Body of pancreas (tissue), 4 donors: ENCODE measurements at places on chromosomes 2 and 18.

- DNase-seq, result no peak
Measured at GRCh38 chr18:48033790-48034650, 103.6 kb upstream of the SMAD2 start.

GRCh38 chr2:70966681-70967080, 11.7 kb upstream of the ANKRD53 start:
- no peak for DNase-seq

DNA sequence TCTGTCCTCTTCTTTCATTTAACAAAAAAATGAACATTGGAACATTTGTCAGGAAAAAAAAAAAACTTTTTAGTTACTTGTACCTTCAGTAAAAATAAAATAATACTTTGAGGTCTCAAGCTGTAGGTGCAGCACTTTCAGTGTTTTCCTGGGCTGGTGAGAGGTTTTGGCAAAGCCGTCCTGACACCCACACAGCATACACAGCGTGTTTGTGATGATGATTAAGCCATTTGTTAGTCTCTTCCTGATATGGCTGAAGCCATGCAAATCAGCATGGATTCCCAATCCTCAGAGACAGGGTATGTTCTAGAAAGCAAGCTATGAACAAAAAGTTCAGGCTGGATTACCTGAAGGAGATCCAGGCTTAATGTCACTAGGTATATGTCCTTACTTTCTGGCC, 236.8 kb downstream of the ZNF516 start:
- DNase-seq, result no peak

DNA sequence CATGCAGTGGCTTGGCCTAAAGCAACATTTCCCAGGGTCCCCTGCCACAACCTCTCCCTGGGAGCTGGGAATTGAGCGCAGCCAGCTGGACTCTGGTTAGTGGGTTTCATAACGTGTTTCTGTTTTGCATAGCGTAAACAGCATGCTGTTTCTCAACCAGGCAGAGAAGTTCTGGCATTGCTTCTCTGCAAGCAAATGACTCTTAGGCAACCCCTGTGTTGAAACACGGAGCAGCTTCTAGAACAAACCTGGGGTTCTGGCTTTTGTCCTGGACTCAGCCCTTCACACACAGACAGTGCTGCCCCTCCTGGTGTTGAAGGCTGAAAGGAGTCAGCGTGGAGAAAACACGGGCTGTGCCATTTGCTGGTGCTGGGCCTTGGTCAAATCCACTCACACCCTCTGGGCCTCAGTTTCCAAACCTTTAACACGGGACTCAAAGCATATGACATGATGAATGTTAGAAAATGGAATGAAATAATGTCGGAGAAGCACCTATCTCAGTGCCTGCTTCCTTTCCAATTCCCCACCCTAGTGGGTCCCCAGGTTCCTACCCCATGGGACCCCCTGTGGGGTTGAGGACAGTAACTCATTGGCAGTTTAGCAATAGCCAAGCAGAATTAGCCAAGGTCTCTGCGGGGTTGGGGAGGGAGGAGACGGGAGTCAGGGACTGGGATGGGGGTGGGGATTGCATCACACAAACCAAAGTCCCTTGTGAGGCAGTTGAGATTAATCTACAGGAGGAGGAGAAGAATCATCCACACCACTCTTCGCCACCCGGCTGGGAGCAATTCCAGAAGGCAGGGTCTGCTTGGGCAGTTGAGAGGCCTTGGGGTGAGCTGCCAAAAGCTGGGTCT, 30.2 kb upstream of the IL1R2 start:
- peak; percentile 26 for DNase-seq

DNA sequence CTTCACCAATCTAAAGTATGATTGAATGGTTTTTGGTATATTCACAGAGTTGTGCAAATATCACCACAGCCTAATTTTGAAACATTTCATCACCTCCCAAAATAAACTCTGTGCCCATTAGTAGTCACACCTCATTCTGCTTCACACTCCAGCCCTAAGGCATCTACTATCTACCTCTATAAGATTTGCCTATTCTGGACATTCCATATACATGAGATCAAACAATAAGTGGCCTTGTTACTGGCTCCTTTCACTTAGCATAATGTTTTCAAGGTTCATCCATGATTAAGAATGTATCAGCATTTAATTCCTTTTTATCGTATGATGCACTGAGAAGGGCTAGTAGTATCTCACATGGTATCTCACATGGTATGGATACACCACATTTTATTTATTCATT, 204.6 kb upstream of the SMAD7 start:
- no peak for DNase-seq

GRCh38 chr2:191171286-191171685, 20.5 kb upstream of the STAT4 start:
- DNase-seq, result no peak

DNA sequence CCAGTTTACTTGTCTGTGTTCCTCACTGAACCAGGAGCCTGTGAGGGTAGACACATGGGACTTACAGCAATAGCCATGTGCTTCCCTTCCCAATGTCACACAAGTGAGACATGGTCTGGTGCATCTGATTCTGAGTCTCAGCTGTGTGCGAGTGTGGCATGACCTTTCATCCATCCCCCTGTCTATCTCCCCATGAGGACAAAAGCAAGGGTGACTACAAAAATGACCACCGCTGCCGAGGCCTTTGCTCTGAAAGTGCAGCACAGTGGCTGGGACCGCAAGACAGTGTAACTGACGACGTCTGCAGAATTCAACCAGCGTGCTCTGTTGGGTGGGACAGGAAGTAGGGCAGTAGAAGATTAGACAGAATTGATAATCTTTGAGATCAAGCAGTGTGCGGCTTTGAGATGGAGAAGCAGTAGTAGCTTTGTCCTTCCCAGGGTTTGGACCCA, 50.5 kb downstream of the RAB31 start:
- no peak for DNase-seq
